ENCODE measurements at places on chromosomes 11 and 22. TPM values are rescaled to one million over a fixed set of nuclear protein-coding genes. Genes with fewer than 3 reads are reported as not detected.

GRCh38 chr22:28978863-28979796 is 82.5 kb downstream of the C22orf31 start:
- no peak for DNase-seq

The PIH1D2 gene
- total RNA-seq: 3.3 TPM

GRCh38 chr11:110712659-110713448 is 617 bp upstream of the ARHGAP20 start:
- no peak for DNase-seq

DNA sequence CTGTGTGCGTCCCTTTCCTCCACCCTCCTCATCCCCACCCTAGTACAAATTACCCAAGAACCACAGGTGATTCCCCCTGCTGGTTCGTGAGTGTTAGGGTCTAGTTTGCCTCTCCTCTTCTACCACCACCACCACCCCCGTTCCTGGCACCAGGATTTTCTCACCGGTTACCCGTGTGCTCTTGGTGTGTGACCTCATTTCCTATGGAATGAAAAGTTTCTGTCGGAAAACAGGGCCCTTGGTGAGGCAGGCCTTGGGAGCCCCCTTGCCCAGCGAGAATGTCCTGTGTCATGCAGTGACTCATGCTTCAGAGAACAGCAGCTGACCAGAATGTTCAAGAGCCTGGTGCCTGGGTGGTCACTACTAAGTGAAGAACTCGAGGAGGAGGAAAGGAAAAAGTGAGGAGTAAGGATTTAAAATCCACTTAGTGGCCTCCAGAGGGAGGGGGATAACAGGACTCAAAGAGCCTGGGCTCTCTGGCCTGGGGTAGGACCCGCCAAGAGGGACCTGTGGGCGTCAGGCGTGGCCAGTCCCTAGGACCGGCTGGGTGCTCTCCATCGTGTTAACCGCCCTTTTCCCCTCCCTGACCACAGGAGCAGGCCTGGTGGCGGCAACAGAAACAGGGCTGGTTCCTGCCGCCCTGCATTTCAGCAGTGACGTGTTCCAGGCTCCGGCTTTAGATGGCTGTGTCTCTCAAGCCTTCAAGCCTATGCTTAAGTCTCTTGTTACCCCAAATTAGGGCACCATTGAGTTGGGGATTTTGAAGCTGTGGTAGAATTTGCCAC is 30.2 kb downstream of the C22orf31 start:
- DNase-seq: no peak

GRCh38 chr11:36577859-36578258 is 10.1 kb downstream of the RAG1 start:
- DNase-seq: no peak
